ENCODE measurements at places on chromosomes 12 and 14.

- peak; percentile 86 for DNase-seq
These were observed 81.3 kb upstream of the DUSP6 start for GRCh38 chr12:89433634-89434033.

GRCh38 chr14:65169351-65169750 is 67.0 kb upstream of the MAX start:
- peak; percentile 51 for DNase-seq

- DNase-seq = no peak
These were observed 139.2 kb downstream of the SLC2A13 start for GRCh38 chr12:39966721-39967120.

GRCh38 chr14:25904446-25904845 is 693.4 kb downstream of the NOVA1 start:
- no peak for DNase-seq

GRCh38 chr12:29048787-29049186 is 100.3 kb upstream of the FAR2 start:
- DNase-seq = no peak
